ENCODE measurements at places on chromosomes 16 and 17.

DNA sequence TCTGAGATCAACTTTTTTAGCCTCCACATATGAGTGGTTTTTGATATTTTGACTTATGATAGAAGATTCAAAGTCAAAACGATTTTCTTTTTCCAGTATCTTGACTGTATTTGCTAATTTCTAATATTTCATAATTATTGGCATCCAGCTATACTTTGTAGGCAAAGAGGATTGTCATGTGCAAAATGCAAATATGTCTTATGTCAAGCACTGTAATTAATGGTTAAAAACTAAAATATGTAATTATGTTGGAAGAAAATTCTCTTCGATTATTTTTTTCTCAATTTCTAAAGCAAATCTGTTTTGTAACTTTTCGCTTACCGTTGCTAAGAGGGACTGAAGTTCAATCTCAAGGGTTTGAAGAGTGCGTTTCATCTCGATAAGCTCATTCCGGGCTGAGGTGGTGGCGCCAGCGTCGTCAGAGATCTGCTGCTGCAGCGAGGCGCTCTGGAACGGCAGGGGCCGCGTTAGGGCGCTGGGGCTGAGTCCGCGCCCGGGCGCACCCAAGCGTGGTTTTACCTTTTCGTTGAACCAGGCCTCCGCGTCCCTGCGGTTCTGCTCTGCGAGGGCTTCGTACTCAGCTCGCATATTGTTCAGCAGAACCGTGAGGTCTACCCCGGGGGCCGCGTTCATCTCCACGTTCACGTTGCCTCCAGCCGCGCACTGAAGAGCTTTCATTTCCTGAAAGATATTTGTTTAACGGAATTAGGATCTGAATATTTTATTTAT is 3.0 kb downstream of the KRT27 start:
- peak; percentile 11 for DNase-seq

GRCh38 chr17:13030459-13031300 is 12.9 kb upstream of the ELAC2 start:
- peak; percentile 42 for DNase-seq

GRCh38 chr16:3266873-3267537 is 10.6 kb upstream of the MEFV start:
- no peak for DNase-seq

DNA sequence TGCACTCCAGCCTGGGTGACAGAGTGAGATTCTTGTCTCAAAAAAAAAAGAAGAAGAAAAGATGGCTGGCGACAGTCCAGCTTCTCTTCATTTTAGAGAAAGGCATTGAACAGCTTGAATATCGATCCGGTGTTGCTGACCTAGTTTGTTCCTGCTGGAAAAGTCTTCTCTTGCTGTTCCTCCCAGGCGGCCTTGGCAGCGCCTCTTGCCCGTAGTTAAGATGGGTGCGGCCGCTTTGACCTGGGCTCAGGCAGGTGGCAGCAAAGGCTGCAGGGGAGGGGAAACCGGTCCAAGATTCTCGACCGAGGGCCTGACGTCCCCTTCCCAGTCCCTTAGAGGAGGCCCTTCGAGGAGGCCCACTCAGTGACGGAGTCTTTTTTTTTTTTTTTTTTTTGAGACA is 3.8 kb upstream of the ZNF764 start:
- no peak for DNase-seq

GRCh38 chr17:39738983-39739884 is 1.5 kb downstream of the GRB7 start:
- no peak for DNase-seq

- peak; percentile 25 for DNase-seq
Observed at GRCh38 chr17:16491131-16491702, 776 bp downstream of the LRRC75A start.

- no peak for DNase-seq
Observed at GRCh38 chr17:32596628-32597027, 109.8 kb downstream of the CDK5R1 start.

GRCh38 chr17:46922487-46922803 is 515 bp upstream of the GOSR2 start:
- DNase-seq = no peak

DNA sequence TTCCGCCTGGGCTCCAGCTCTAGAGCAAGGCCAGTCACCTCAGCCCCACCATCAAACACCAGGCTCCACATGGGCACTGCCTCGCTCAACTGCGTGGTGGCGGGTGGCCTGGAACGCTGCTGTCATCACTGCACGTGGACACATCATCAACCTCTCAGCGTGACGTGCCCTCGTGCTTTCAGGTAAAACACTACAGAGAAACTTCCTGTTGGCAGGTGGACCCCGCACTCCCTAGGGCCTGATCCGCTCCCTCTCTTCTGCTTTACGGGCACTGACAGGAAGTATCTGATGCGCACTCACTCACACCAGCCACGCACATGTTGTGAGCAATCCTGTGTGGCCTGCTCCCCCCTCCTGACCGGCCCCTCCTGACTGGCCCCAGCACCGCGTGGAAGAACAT is 87.4 kb downstream of the ANKRD11 start:
- no peak for DNase-seq

DNA sequence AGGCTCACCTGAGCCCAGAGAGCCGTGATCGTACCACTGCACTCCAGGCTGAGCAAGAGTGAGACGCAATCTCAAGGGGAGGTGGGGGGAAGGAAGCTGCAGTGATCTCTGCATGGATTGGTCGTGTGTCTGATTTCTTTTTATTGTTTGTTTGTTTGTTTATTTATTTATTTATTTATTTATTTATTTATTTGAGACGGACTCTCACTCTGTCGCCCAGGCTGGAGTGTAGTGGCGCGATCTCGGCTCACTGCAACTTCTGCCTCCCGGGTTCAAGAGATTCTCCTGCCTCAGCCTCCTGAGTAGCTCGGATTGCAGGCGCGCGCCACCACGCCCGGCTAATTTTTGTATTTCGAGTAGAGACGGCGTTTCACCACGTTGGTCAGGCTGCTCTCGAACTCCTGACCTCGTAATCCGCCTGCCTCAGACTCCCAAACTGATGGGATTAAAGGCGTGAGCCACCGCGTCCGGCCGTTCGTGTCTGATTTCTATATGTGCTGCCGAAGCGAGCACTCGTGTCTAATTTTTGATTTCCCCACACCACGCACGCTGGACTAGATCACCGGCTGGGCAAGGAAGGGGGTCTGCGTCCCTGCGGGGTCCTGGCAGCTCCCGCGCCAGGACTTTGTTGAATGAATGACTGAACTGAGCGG is 448 bp upstream of the TNFRSF12A start:
- no peak for DNase-seq

DNA sequence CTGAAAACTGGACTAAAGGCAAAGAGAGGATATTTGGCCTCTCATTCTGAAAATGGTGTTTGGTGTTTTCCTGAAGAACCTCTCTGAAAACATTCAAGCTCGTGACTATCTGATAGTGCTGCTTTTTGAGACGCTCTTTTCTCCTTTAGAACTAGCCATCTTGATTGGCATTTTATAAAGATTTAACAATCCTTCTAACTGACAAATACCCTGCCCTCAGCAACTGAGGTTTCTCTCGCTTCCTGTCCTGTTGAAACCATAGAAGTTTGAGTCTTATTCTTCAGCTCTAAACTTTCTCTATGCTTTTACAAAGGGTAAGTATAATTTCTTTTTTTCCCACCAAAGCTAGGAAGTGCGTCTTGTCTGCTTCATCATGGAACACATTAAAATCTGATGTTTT is 13.3 kb downstream of the CNEP1R1 start:
- no peak for DNase-seq

DNA sequence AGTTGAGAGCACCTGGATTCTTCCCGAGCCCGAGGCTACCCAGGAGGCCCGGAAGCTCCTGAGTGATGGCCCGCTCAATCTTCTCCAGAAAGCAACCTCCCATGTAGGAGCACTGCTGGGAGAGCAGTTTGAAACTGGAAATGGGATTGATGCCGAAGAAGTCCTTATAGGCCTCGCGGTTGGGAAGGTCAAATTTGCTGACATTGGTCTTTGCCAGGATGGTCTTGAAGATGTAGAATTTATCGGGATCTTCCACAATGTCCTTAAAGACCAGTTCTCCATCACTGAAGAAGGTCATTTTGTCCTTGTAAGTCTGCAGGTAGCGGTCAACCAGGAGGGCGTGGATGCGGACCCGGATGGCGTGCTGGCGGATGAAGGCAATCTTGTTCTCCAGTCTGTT is 49.7 kb downstream of the SRL start:
- no peak for DNase-seq
